ENCODE measurements at places on chromosomes 11 and 22.

- no peak for DNase-seq
Measured at GRCh38 chr11:33281758-33282157, 24.6 kb downstream of the HIPK3 start.

DNA sequence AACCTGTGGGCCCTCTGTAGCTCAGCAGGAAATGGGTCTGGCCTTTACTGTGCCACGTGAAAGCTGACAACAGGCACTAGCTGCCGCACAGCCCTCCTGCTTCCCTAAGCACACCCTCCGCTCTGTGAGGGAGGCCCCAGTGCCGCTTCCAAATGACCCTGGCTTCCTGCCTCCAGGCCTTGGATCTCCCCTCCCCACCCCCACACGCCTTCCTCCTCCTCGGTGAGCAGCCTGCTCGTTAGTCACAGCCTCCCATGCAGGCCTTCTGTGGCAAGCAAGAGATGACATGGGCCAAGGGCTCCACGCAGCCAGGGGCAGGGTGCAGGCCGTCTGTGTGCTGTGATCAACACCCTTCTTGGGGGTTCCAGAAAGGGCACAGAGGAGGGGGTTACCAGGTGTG lies 15.3 kb upstream of the RASL10A start:
- DNase-seq = peak; percentile 68

GRCh38 chr11:69429716-69430491 lies 51.6 kb upstream of the LINC01488 start:
- no peak for DNase-seq

GRCh38 chr11:76102802-76103201 lies 103.5 kb downstream of the WNT11 start:
- DNase-seq = no peak

- DNase-seq = peak; percentile 65
Measured at GRCh38 chr11:76598426-76598839, 72.1 kb downstream of the LRRC32 start.

Data from M059J (cell line).